Cortex of kidney (tissue), 1 donor: ENCODE measurements at places on chromosomes 12 and 14.

- no peak for DNase-seq
These were observed 36.7 kb upstream of the CSRP2 start for GRCh38 chr12:76915361-76916169.

DNA sequence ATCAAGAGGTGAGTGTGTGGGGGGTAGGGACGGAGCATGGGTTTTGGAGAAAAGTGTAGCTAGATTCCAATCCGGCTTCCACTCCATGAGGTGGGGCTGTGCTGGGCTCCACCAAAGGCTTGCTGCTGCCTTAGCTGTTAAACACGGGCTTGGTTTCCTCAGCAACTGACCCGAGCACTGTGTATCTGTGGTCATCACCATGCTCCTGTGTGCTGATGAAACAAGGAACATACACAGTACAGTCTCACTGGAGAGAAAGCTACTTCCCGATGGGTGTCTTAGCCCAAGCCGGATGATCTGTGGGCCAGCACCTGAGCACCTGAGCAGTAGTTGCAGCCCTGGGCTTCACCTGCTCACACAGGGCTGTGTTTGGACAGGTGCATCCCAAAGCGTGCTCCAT, 52.9 kb upstream of the VRK1 start:
- no peak for DNase-seq

- no peak for DNase-seq
These were observed 42.7 kb downstream of the C14orf132 start for GRCh38 chr14:96081767-96082400.

DNA sequence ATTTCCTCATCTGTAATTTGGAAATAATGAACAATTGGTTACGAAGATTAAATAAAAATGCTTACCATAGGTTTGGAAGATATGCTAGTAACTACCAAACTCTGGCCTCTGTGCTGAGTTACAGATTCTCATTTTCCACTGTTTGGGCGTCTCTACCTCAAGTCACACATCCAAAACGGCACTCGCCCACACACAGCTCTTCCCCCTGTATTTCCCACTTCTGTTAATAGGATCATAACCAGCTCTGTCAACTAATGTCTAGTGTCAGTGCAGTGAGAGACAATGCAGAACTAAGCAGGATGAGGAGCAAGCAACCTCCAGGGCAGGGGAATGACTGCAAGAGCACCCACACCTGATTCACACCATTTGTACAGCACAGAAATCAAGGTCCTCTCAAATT, 10.9 kb upstream of the SYCP3 start:
- DNase-seq, result no peak

DNA sequence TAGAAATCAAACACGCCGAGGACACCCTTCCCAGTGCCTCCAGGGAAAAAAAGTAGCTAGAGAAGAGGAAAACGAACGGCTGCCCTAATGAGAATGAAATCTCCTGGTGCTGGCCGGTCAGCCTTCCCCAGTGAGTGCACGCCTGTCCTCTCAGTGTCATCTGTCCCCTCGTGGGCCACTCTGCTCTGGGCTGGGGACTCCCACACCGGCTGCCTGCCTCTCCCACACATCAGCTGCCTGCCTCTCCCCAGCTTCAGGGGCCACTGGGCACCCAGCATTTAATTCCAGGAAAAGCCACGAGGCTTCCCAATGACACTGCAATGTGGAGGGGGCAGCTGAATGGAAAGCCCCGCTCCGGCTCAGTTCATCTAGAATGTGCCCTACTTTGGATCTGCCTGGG, 59.0 kb downstream of the CCDC85C start:
- no peak for DNase-seq

DNA sequence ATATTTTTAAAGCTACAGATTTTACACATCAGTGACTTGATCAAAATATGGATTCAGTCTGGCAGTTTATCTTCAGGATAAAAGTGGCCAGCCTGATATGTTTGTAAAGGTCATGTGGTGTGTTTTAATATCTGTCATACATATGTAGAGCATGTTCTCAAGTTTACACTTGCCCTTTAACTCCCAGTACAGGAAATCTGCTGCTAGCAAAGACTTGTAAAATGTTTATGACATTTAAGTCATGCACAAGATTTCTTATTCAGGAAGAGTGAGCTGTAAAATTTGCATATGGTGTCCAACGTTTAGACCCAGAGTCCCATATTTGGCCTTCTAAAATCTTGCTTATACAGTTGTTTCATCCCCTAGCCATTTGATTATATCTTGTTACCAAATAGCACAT, 197.5 kb upstream of the FLRT2 start:
- no peak for DNase-seq

- DNase-seq, result no peak
These were observed 4.3 kb downstream of the RIMBP2 start for GRCh38 chr12:130711756-130712155.

GRCh38 chr14:65954942-65955341, 531.2 kb upstream of the CCDC196 start:
- no peak for DNase-seq

GRCh38 chr12:3832738-3833137, 40.5 kb downstream of the PARP11 start:
- no peak for DNase-seq

GRCh38 chr12:76692846-76693245, 71.1 kb upstream of the ZDHHC17 start:
- DNase-seq, result no peak

DNA sequence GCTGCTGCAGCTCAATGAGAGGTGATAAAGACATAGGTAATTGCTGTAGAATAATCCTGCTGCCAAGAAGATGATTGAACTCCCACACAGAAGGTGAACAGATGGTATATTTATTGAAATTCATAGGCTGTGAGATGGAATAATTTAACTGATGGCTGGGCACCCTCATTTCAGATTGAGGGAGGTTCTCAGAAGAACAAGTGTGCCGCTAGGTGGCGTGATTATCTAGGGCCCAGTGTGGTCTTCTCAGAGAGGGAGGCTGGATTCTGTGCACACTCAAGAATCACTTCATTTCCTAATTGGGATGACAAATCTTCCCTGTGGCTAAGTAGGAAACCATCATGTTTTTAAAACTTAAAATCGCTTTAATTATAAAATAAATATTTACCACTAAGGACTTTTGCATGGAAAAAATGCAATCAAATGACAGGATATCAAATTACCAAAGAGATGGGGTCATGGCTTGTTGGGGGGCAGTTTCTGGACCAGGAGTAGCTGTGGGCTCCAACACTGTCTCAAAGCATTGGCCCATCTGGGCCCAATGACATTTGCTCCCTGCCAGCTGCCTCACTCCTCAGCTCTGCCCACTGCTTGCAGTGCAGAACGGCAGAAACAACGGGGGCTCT, 132.3 kb downstream of the SNAPC1 start:
- no peak for DNase-seq

DNA sequence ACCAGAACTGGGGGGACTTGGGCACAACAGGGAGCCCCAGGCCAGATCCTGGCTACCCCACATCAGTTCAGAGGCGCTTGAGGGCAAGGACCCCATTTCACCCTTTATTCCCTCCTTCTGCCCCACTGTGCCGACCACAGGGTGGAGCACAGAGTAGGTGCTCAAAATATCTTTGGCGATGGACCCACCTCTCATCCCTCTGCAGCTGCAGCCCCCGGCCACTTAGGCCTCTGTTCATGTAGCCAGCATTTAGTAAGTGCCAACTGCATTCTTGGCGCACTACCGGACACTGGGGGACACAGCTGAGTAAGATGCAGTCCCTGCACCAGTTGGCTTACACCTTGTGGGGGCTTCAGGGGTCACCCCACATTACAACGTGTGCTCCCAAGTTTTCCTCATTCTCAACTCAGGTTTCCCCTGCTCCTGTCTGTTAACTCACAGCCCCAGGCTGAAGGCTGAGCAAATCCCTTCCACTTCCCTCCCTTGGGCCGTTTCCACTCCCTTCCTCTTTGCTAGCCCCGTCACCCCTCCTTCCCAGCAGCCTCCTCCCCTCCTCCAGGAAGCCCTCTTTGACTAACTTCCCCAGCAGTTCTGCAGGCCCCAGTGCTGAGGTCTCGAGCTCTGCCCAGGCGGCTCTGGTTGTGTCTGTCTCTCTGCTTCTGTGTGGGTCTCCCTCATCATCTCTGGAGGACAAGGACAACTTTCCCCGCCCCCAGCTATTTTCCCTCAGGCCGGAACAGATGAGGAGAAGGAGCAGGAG, 26.5 kb downstream of the KRT80 start:
- no peak for DNase-seq

DNA sequence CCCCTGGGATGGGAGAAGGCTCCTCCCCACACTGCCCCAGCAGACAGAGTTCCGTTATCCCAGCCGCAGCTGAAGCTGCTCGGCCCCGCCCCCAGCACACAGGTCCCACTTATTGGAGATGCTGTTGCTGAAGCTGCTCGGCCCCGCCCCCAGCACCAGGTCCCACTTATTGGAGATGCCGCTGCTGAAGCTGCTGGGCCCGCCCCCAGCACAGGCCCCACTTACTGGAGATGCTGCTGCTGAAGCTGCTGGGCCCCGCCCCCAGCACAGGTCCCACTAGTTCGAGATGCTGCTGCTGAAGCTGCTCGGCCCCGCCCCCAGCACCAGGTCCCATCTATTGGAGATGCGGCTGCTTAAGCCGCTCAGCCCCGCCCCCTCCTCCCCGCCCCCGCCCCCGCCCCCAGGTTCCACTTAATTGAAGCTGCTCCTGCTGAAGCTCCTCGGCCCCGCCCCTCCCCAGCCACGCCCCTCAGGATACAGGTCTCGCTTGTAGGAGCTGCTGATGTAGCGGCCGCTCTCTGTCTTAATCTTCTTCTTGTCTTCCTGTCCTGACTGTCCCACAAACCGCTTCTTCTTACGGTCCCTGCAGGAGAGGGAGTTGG, 12.0 kb downstream of the CFAP73 start:
- DNase-seq, result no peak

- DNase-seq, result no peak
These were observed 5.1 kb downstream of the EVL start for GRCh38 chr14:100070310-100070709.

GRCh38 chr14:50798048-50798421, 32.9 kb downstream of the NIN start:
- no peak for DNase-seq

DNA sequence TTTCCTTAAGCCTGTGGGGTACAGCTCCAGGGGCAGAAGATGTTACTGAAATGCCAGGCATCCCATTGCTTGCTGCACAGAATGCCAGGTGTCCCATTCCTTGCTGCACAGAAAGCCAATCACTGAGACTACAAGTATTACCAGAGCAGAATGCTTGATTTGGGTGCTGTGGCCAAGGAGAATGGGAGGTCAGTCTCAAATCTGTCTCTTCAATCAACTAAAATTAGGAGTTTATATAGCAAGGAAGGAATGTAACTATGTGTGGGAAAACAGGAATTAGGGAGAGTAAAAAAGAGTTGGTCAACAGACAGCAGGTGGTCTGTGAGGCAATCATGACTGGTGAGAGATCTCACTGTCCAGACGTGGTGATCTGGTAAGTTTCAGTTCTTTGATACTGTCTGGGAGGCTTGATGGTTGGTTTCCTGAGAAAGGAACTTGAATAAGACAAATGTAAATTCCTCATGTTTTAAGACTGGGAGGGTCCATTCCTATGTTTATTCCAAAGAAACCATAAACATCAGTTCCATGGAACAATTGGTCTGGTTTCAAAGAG, 31.2 kb upstream of the VASH1 start:
- DNase-seq, result no peak

DNA sequence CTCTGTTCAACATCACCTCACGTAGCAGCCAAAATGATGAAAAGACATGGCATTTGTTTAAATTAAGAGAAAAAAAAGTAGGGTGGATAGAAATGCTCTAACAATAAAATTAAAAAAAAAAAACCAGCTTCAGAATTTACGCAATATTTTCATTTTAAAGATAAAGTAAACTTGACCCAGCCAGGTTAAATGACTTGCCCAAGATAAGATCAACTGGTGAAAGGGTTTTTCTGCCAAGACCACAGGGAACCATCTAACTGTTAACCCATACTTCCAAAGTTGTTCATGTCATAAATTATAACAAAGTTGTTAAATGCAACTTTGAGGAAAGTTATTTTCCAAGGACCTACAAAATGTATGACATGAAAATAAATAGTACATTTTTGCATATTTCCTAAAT, 129.6 kb upstream of the SOX5 start:
- no peak for DNase-seq

DNA sequence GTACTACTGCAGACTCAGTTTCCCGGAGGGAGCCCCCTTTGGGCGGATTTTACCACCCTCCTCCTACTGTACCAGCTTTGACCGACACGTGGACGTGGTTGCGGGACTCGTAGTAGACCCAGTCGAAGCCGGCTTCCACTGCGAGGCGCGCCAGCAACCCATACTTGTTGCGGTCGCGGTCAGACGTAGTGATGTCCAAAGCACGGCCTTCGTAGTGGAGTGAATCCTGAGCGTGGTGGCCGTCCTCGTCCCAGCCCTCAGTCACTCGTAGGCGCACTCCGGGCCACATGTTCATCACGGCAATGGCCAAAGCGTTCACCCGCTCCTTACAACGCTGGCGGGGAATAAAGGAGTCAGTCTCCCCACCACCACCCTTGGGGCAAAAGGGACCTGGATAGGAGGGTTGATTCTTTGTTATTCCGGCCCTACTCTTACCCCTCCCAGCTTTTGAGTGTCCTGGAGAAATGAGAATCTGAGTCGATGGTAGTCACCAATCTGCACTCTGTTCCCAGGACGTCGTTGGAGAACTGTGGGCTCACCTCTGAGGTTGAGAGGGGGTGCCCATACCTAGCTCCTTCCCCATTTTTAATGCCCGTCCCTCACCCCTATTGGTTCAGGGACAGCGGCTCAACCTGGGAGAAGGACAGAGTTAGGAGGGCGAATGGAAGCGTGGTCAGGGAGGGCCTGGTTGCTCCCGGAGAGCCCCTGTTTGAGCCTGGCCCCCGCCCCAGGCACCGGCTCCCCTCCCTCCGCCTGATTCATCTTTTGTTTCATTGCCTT, 3.4 kb downstream of the DHH start:
- no peak for DNase-seq

DNA sequence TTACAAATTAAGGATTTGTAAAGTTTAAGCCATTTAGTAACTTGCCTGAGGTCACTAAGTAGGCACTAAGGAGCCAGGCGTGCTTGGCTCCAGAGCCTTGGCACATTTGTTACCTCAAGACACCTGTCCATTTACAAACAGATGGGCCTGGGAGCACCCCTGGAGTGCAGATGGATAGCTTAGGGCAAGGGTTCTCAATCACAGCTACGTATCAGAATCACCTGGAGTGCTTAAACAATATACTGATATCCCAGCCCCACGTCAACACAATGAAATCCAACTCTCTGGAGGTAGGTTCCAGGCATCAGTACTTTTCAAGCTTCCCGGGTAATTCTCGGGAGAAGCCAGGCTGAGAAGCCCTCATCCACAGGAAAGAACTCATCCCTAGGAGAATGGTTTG, 45.4 kb downstream of the SLC8A3 start:
- DNase-seq, result no peak

- no peak for DNase-seq
These were observed 9.6 kb upstream of the SNAPC1 start for GRCh38 chr14:61752626-61753025.

- no peak for DNase-seq
These were observed 556 bp downstream of the GPRC5A start for GRCh38 chr12:12891881-12892355.

GRCh38 chr14:99066378-99066777, 205.6 kb downstream of the BCL11B start:
- DNase-seq, result no peak

- no peak for DNase-seq
These were observed 54.9 kb upstream of the PPP2R5C start for GRCh38 chr14:101706509-101707067.

GRCh38 chr12:90515199-90516175, 439.5 kb downstream of the CCER1 start:
- DNase-seq, result no peak

- no peak for DNase-seq
These were observed 28.4 kb downstream of the HSPB8 start for GRCh38 chr12:119207063-119207560.

GRCh38 chr12:130139567-130140421, 22.5 kb upstream of the FZD10 start:
- DNase-seq, result no peak

- no peak for DNase-seq
These were observed 19.8 kb downstream of the DAD1 start for GRCh38 chr14:22569106-22569736.
